Suprapubic skin (tissue), 4 donors: ENCODE measurements at places on chromosomes 13 and 19. TPM values are rescaled to one million over a fixed set of nuclear protein-coding genes. Genes with fewer than 3 reads are reported as not detected.

Gene PEAK3
- total RNA-seq = 1.4 TPM

Gene C19orf85
- not detected for total RNA-seq

Gene CYP2A6
- total RNA-seq = not detected

Gene ATXN8OS
- total RNA-seq = not detected

Gene FPR1
- 1.3 TPM for total RNA-seq

Gene ZNF100
- total RNA-seq = 3.4 TPM

Gene ZNF835
- total RNA-seq = 0.34 TPM

Gene LENG8
- total RNA-seq = 410 TPM

Gene PRSS57
- not detected for total RNA-seq

Gene ELSPBP1
- not detected for total RNA-seq

Gene HSPB6
- total RNA-seq = 4.1 TPM

Gene ZNF560
- not detected for total RNA-seq

Gene OR7D2
- total RNA-seq = not detected

Gene ZNF530
- 9.6 TPM for total RNA-seq

Gene FOXO1
- 59.4 TPM for total RNA-seq

Gene ZNF578
- total RNA-seq = 0.64 TPM

Gene NAPSA
- not detected for total RNA-seq

Gene TMEM150B
- total RNA-seq = not detected

Gene ZNF579
- 3.1 TPM for total RNA-seq

Gene NRTN
- total RNA-seq = 9.1 TPM

Gene DACH1
- 2.5 TPM for total RNA-seq

Gene COL5A3
- 30.6 TPM for total RNA-seq

Gene NALCN
- 0.76 TPM for total RNA-seq

Gene LILRB2
- total RNA-seq = 0.64 TPM

Gene SBK2
- total RNA-seq = not detected

Gene CACNG7
- not detected for total RNA-seq

Gene ZNF221
- 2.1 TPM for total RNA-seq

Gene TMIGD2
- total RNA-seq = not detected
